ENCODE measurements at places on chromosomes 1 and 21.

- no peak for DNase-seq
These were observed 172.5 kb downstream of the PLPP3 start for GRCh38 chr1:56406821-56407220.

DNA sequence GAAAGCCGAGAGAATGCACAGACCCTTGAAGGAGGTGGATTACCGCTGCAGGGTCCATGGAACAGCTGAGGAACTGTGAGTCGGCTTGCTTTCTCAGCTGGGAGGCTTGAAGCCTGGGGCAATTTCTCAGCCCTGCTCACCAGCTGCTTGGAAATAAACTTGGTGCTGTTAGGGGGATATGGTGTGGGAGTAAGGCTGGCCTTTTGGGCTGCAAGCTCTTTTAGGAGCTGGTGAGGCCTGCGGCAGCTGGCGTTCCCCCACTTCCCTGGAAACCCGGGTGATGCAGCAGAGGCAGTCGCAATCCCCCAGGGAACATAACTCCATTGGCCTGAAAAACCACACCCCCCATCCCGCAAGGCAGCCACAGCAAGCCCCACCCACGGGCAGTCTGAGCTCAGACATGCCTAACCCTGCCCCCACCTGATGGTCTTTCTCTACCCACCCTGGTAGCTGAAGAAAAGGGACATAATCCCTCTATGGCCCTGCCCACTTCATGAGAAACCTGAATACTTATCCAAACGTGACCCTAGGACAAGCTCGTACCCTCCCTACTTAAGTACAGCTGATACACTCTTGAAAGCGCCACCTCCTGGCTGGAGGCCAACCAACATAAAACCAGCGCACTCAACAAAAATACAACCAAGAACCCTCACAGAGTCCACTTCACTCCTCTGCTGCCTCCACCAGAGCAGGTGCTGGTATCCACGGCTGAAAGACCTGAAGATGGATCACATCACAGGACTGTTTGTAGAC, 1995.8 kb downstream of the NCAM2 start:
- no peak for DNase-seq

DNA sequence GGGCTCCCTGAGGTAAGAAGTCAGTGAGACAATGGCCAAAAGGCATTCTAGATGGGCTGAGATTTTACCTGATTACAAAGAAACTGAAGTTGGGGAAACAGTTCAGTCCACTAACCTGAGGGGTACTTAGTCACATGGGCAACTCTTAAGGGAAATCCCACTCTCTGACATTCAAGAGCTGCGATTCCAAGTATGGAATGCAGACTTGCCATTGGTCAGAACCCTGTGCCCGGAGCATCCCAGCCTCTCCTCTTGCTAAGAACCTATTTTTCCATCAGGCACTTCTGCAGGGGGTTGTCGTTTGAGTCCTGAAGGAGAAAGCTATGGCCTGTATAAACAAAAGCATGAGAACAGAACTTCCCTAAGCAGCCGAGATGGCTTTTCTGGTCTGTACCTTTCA, 434.9 kb upstream of the DAB1 start:
- no peak for DNase-seq

- peak; percentile 83 for DNase-seq
These were observed 109.8 kb downstream of the PATJ start for GRCh38 chr1:61851849-61852669.

DNA sequence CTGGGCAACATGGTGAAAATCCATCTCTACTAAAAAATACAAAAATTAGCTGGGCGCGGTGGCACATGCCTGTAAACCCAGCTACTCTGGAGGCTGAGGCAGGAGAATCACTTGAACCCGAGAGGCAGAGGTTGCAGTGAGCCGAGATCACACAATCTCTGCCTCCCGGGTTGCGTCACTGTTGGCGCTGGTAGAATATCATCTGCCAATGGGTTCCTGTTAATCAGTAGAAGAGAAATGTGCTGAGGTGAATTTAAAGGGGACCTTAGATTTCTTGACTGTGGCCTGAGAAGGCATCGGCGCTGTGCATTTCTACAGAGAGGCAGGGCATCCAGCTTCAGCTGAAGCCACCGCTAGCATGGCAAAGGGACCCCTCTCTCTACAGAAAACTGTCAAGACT, 68.0 kb downstream of the TGFB2 start:
- no peak for DNase-seq

- no peak for DNase-seq
These were observed 71.2 kb upstream of the HOOK1 start for GRCh38 chr1:59743324-59744091.

GRCh38 chr1:101444873-101445618, 208.2 kb downstream of the S1PR1 start:
- no peak for DNase-seq

- DNase-seq: peak; percentile 80
These were observed at the start of gene CERS2 for GRCh38 chr1:150974580-150975478. CERS2 (minus strand) TSS chr1:150974835; CDS start chr1:150969090, 5,745 bp downstream.

DNA sequence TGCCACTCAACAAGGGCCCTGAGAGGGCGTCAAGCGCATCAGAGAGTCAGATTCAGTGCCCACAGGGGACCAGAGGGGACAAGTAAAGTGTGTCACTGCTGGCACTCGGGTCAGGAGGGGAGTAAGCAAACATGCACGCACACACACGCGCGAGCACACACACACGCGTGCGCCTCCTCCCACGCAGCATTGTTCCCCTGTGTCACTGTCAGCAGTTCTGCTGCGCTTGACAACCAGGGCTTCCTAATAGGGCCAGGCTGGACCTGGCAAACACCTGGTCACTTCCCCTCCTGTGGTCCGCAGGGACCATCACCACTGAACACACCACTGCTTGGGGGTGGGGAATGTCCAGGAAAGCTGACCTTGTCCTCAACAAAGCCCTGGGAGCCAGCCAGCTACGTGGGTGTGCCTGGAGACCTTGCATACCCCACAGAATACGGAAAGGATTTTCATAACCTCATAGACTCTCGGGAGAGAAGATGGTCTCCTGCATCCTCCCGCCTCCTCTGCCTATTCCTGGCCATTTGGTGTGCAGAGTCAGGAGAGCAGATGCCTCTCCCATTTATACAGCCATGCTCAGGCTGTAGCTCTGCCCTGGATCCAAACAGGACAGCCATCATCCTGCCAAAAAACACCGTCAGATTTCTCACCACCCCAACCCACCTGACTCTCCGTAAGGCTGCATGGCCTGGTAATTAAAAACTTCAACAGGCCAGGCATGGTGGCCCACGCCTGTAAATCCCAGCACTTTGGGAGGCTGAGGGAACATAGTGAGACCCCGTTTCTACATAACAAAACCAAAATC, 73.2 kb downstream of the SSBP3 start:
- no peak for DNase-seq

DNA sequence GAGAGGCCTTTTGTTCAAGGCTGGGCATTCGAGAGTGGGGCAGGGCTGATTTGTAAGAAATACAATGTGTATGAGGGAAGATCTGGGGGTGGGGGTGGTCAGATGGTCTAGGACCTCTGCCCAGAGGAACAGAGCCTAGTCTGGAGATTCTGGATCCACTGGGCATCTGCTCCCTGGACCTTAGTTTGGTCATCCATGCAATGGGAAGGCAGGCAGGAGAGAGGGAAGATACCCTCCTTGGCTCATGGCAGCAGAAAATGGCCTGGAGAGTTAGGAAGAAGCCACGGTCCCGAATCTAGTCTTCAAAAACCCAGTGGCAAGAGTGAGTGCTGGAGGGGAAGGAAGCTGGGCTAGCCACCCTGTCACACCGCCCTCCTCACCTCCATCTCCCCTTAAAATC, 38.8 kb downstream of the CITED4 start:
- no peak for DNase-seq

DNA sequence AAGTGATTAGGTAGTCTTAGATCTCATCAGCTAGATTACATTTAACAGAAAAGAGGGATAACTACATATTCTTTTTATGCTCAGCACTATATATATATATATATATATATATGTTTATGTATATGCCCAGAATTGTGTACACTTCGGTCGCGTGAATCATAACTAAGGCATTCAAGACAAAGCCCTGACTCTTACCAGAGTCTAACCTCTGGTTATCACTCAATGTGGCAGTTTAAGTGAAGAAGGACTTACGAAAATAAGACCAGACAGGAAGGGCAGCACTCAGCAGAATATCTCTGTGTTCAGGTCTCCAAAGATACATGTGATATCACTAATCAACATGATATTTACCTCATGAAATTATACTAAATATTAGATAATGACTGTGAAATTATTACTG, 1326.7 kb downstream of the MRPL39 start:
- DNase-seq: no peak

GRCh38 chr1:51341876-51342496, 11.6 kb upstream of the TTC39A start:
- DNase-seq: no peak

- no peak for DNase-seq
These were observed 2.8 kb upstream of the USP1 start for GRCh38 chr1:62433861-62434617.

DNA sequence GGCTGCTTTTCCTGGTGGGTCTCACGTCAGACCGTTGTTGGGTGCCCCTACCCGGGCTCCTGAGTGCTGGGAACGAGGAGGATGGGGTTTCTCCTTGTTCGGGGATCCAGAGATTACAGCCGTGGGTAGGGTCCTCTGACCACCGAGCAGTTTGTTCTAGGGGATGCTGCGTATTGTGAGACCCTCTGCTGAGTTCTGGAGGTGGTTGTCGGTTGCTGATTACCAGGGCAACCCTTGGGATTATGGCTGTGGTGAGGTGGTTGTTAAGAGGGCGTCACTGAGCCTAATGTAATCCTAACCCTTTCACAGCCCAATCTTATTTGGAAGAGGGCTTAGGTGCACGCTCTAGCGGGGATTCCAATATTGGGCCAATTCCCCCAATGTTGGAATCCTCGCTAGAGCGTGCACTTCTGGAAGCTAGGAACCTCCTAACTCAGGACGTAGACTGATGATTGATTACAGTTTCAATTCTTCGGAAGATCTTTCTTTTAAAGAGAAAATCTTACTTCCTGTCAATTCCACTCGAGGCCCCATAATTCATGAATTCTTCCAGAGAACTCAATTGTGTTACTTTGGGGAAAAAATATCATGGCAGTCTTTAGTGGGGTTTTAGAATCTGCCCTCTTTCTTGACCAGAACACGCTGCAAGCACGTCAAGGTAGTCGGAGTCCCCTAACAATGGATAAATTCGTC, 483 bp downstream of the TCEANC2 start:
- peak; percentile 27 for DNase-seq

DNA sequence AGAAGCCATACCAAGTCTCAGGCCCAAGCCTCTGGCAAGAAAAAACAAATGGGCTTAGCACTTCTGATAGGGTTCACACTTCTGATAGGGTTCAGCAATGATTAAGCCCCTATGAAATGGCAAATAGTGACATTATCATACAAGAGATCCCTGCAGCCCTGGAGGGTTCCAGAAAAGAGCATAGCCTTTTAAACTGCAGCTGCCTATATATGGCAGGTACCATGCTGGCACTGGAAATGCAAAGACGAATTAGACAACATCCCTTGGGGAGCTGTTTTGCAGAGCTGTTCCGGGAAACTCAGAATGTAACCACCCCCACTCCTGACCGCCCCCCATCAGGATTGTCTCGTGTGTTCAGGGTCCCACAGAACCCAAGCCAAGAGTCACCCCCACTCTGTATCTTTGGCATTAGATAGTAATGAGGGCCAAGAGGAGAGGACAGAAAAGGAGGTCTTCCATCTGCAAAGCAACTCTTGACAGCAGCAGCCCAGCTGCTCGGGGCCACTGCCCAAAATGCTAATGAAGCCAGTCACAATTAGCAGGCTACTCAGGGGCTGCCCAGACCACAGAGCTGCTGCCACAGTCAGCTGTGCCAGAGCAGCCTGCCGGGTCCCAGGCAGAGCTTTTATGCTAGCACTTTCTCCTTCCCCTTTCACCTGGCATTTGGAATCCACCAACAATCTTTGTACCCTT, 50.9 kb downstream of the ITPKB start:
- no peak for DNase-seq

- no peak for DNase-seq
These were observed 115.9 kb upstream of the NEK7 start for GRCh38 chr1:198040880-198041279.

DNA sequence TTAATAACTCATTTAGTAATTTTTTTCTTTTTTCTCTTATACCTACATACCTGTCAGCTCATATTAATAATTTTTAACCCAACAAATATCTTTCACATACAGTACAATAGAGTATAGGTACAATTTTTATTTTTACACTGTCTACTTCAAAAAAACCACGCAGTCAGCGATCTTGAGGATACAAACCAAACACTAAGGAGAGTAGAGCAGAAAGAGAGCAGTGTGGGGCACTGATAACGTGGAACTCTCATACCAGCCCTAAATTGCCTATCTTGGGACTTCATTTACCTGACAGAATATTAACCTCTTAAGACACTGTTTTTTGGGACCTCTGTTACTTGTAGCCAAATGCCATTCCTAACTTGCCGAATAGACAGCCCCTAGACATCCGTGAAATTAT, 5.5 kb downstream of the TRMT1L start:
- DNase-seq: no peak

- DNase-seq: no peak
These were observed 1496.4 kb downstream of the MRPL39 start for GRCh38 chr21:24110846-24111245.

- no peak for DNase-seq
These were observed 53.4 kb downstream of the KRTAP19-8 start for GRCh38 chr21:30984889-30985288.

DNA sequence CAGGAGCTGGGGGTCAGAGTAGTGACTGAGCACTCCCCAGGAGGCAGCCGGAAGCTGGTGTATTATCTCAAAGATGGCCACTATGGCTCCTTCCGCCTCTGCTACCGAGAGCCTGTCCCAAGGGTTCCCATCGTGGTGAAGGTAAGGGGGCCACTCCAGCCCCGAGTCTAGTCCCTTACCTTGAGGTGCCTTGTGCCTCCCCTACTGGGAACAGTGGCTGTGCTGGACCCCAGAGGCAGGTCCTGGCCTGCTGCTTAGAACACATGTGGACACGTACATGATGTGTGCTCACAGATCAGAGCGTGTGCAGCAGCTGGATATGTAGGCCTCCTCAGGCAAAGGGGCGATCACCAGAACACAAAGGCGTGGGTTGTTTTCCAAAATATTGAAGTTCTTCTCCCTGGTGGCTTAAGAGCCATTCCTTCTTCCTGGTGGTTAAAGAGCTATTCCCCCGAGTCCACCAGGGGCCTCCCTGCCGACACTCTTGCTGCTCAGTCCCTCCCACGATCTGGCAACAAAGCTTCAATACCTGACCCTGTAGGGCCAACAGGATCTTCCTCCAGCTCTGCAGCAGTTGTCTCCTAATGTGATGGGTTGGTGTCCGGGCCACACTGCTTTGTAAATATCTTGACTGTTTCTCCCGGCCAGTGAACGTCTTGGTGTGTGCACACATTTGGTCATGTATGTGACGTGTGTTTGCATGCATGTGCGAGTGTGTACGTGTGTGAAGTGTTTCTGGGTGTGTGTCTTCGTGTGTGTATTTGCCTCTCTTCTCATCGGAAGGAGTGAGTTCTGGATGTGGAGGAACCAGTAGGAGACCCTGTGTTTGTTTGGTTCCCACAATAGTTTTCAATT, 68.4 kb upstream of the TINAGL1 start:
- no peak for DNase-seq
